Left lung (tissue), 14 donors: ENCODE measurements at places on chromosomes 6 and 20.
A peak's percentile ranks its signal among the peaks of the same experiment; 100 is the strongest.

GRCh38 chr6:139028215-139028657 is 309 bp upstream of the ABRACL start:
- DNase-seq: no peak

DNA sequence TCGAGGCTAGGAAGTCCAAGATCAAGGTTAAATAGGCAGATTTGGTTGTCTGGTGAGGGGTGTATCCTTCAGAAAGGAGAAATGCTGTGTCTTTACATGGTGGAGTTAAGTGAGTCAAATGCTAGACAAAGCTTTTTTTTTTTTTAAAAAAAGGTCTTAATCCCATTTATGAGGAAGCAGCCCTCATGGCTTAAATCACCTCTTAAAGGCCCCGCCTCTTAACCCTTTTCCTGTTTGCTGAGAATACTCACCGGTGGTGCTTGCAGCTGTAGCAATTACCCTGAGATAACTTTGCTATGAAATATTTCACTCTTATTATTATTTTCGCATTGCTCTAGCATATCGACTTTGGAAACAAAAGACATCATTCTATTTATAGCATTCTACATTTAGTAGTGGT is 30.8 kb downstream of the FBXO30 start:
- no peak for DNase-seq

- peak; percentile 52 for DNase-seq
Observed at GRCh38 chr20:56247954-56248782, at the start of gene MC3R. MC3R (plus strand) TSS chr20:56248732; CDS start chr20:56248844, 112 bp downstream.

DNA sequence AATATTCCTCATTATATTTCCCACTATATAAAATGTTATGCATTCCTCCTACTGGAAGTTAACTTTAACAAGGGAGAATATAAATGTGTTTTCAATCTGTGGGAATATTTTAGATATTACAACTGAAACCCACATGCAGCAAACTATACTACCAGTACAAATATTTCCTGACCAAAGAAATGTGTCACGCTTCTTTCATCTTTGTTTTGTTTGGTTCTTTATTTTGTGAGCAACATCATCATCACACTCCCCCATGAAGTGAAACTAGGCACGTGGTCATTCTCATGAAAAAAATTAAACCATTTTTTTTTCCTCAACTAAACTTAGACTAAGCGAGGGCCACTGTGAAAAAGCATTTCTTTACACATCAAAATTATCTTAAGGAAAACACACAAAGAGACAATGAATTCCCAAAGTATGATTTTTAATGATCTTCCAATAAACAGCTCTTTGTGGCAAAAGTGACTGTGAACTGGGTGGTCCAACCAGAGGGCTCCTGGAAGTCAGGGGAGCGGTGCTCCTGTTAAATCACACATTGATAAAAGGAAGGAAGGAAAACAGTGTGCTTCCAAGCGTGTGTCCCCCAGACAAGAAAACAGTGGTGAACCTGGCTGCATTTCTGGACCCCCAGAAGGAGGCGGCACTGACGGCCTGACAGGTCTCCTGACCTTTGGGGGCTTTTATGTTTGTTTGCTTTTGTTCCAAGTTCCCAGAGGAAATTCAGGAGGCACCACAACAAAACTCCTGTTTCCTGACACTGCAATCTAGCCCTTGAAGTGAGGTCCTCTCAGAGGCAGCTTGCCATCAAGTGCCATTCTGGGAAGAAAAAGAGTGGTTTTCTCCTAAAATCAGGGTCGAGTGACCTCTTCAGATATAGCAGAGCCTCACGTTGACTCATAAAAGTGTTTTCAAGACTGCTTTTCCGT is 166.8 kb upstream of the FOXQ1 start:
- DNase-seq: no peak

- no peak for DNase-seq
Observed at GRCh38 chr20:22288957-22289356, 295.4 kb downstream of the FOXA2 start.

DNA sequence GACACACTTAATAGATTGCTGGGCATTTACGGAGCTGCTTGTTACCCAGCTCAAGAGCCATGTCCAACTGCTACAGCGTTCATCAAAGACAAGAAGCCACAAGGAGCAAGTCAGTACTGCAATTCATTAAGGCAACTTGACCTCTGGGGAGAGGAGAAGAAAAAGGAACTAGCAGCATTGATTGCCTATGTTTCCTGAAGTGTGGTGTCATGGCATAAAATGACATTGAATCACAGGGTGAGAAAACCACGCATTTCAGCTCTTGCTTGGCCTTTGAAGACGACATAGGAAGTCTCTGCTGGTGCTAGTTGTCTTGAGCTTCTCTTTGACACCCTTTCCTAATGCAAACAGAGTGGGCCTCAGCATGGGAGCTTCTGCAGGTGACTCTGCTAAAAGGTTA is 139.1 kb downstream of the CDH26 start:
- no peak for DNase-seq

- no peak for DNase-seq
Observed at GRCh38 chr6:83636800-83637199, 72.1 kb downstream of the SNAP91 start.

DNA sequence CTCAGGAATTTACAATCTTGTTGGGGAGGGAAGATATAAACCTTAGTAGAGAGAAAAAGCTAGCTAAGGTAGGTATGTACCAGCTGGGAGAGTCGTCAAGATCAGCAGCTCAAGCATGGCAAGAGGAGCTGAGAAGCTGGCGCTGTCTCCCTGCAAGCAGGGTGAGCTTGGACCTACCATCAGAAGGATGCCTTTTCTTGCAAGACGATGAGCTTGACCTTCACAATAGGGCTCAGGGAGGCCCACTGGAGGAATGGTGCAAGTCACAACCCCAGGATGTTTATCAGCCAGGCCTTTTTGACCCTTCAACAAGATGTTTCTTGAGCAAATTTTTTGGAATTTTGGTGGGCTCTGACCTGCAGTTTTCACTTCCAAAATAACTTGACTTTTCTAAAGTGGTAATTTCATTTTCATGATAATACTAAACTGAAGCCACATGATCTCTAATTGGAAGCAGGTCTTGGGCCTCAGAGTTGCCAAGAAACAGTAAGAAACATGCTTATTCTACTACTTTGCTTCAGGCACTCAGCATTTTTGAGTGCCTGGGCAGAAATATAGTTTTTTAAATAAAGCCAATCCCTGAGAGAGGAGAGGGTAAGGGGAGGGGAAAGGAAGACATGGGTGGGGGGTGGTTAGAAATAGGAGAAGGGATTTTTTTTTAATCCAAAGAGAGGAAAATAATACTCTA is 258.1 kb downstream of the CLIC5 start:
- DNase-seq: no peak

DNA sequence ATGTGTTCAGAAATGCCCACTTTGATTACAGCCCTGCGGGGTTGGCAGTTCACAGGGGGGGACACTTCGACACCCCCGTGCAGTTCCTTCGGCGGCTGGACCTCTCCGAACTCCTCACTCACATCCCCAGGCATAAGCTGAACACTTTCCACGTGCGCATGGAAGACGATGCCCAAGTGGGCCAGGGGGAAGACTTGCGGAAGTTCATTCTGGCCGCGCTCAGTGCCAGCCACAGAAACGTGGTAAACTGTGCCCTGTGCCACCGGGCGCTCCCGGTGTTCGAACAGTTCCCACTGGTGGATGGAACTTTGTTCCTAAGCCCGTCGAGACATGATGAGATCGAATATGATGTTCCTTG is 32.1 kb downstream of the HECA start:
- no peak for DNase-seq

GRCh38 chr6:24108056-24108455 is 18.0 kb upstream of the NRSN1 start:
- DNase-seq: no peak

GRCh38 chr6:23027281-23027680 is 457.9 kb downstream of the HDGFL1 start:
- no peak for DNase-seq

DNA sequence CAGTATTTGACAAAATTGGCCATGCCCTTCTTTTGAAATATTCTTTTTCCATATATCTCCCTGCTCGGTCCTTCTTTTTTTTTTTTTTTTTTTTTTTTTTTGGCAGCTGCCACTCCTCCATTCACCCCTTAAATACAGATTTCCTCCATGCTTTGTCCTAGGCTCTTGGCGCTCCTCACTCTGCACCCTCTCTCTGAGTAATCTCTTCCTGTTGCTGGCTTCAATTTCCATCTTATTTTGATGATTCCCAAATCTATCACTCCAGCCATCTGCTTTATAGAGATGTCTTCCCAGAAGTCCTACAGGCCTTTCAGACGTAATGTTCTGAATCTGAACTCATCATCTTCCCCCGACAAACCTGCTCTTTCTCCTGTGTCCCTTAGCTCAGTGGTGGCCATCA is 12.8 kb upstream of the KLHL32 start:
- DNase-seq: no peak

DNA sequence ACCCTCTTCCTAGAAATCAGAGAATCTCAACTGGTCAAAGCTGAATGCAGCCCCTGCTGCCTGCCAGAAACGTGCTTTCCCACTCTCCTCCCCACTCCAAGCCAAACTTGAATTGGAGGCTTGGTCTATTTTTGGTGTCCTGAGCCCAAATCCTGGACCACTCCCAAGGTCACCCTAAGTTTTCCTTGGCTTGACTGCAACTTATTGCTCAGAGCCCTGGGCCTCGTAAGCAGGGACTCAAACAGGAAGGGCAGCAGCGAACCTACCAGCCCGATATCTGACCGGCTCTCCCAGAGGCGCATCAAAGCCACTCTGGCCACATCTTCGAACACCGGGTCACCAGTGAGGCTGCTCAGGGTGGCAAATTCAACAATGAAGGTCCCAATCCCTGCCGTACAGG is 12.7 kb downstream of the EDEM2 start:
- no peak for DNase-seq

GRCh38 chr20:12047838-12048432 is 130.2 kb downstream of the BTBD3 start:
- DNase-seq: no peak

DNA sequence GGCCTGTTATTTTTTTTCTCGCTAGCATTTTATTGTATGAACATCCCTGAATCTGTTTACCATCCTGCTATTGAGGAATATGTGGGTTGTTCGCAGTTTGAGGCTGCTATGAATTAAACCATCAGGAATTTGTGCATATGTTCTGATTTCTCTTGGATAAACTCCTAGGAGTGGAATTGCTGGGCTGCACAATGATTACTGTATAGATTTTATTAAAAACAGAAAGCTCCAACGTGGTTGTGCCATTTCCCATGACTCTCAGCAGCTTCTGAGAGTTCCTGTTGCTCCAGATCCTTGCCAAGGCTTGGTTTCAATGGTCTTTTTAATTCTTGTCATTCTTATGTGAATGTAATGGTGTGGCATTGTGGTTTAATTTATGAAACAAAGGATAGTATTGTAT is 75.1 kb downstream of the EDN3 start:
- DNase-seq: no peak

GRCh38 chr20:9867196-9867980 is 28.5 kb upstream of the PAK5 start:
- no peak for DNase-seq

GRCh38 chr6:8539453-8539852 is 104.1 kb upstream of the SLC35B3 start:
- DNase-seq: no peak

DNA sequence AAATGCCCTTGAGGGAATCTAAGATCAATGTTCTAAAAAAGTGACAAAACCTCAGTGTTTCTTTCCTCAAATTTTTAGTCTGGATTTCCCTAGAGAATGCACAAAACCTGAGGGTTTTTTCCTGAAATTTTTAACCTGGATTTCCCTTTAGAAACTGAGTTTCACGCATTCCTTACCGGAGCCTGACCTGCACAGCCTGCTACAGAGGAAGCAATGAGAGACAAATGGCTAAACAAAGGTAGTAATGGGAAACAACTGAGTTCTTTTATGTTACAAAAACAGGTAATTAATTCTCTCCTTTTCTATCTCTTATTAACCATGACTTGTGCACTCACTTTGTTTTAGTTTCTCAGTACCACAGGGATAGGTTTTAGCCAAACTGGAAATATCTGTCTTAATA is 281.7 kb upstream of the NT5E start:
- no peak for DNase-seq

GRCh38 chr6:142406131-142406530 is 104.3 kb downstream of the ADGRG6 start:
- peak; percentile 28 for DNase-seq

DNA sequence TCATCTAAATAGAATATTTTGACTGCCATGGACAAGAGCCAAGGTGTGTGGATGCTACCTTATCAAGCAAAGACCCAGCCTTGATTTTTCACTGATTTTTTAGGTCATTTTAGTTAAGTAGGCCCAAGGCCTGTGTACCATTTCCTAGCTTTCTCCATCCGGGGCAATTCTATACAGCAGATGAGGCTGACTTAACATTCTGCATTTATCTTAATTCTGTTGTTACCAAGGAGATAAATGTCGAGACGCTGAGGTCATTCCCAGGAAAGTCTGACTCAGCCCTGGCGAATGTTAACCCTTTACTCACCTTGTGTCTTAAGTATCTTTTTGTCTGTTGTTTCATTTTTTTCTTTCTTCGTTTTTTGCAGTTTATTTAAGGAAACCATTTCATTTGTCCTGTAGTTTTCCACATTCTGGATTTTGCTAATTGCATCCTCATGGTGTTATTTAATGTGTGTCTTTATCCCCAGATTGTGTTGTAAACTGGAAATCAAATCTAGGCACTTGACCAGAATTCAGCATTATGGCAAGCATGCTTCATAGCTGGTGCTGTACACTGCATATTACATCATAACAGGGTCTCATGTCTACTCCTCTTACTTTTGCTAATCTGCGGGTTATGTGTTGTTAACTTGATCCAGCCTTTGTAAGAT is 277.0 kb downstream of the CDKAL1 start:
- DNase-seq: no peak

GRCh38 chr6:98036344-98036923 is 753.4 kb upstream of the MMS22L start:
- no peak for DNase-seq

DNA sequence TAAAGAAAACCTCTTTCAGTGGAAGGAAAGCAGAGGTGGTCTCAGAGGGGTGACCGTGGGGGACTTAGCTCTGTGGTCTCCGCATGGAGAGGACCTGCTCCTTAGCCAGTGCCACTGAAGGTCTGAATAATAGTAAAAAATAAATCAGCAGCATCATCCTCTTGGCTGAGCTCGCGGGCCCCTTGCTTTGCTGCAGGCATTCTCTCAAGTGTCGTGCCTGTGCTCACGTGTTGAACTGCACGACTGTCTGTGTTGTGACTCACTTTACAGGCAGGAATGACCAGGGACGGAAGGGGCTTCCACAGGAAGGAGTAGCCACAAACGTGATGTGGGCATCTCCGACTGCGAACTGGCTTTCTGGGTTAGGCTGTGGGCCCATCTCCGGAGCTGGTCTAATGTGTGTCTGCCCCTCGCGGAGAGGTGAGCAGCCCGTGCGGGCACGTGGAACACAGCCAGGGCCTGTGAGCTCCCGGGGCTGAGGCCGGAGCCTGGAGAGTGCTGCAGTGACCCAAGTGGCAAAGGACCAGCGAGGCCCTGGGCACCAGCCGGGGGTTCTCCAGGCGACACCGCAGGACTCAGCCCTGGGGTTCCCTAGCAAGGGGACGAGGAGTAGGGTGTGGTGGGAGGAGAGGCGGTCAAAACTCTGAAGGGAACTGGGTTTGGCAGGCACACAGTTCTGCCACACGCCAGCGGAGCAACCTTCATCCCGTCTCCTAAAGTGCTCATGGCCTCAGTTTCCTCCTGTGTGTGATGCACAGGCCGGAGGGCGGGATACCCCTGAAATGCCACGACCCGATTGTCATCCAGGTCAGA is 89.2 kb downstream of the RAMACL start:
- DNase-seq: no peak

- no peak for DNase-seq
Observed at GRCh38 chr6:35023091-35024000, 117.8 kb downstream of the TCP11 start.

- DNase-seq: no peak
Observed at GRCh38 chr6:18302561-18303439, 38.5 kb upstream of the DEK start.
